Stimulated activated memory B cell treated with anti-CD40 and anti-IgM and Interleukin-4, amounts not matched to agents 10 μg/mL and 1 μg/mL and 100 μg/mL, for 72 hours (primary cell): ENCODE measurements at places on chromosomes 4 and X.

GRCh38 chr4:47830265-47831025, 7.4 kb downstream of the CORIN start:
- no peak for ATAC-seq

DNA sequence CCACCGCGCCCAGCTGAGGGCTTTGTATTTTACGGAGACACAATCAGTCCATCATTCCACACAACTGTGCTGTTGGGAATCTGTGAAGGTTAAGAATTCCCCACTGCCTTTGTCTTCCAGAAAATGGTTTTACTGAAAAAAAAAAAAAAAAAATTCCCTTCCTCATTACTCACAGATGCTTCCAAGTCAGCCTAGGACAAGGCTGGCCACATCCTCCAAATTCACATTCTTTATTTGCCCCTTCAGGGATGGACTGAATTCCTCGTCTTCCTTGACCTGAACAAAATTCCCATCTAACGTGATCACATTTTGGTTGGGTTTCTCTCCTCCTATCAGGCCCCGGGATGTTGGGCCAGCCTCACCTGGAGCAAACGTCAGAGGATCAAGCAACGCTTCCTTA, 130.3 kb downstream of the DHRSX start:
- no peak for ATAC-seq

- no peak for ATAC-seq
Observed at GRCh38 chrX:15977644-15978043, 123.0 kb upstream of the AP1S2 start.

DNA sequence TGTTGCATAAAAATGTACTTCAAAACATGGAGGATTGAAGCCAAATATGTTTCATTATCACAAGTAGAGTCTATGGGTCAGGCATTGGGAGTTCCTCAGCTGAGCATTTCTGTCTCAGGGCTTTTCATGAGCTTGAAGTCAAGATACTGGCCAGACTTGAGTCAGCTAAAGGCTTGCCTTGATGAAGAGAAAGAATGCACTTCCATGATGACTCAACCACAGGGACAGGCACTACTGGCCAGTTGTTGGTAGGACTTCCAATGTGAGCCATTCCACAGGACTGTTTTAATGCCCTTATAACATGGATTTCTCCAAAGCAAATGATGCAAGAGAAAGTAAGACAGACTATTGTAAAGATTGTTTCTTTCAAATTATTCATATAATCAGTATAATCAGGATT, 895.6 kb downstream of the RAB28 start:
- ATAC-seq = no peak

DNA sequence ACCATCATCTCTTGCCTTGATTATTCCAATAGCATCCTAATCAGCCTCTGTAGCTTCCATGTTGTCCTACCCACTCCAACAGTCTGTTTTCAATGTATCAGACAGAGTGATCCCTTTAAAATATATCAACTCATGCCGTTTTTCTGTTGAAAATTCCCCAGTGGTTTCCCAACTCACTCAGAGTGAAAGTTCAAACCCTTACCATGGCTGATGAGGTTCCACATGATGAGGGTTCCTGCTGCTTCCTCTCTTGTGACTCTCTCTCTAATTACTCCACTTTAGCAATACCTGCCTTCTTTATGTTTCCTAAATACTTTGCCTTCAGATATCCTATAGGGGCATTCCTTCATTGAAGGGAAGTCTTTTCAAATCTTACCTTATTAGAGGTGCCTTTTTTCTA, 334.7 kb downstream of the PPP1R2C start:
- ATAC-seq = no peak

- ATAC-seq = no peak
Observed at GRCh38 chr4:113049421-113050370, at the start of gene ANK2. TSS of gene ANK2 (plus strand) at chr4:113049653. CDS start at chr4:113049729, 76 bp downstream.

- ATAC-seq = no peak
Observed at GRCh38 chr4:89136525-89136924, 25.2 kb downstream of the TIGD2 start.

DNA sequence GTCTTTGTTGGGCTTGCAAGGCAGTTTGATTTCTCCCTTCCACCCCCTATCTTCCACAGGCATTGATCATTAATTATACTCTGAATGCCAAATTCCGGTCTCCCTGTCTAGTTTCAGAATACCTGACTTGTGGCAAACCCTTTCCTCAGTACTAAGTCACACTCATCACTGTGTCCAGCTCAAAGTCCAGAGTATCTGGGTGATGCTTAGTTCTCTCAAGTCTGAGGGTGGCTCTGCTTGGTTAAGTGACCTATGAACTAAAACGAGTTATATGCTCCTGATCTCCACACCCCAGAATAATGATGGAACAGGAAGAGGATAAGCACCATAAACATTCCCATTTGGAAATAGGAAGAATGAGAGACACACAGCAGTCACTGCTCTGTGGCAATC, 6.5 kb downstream of the SMIM9 start:
- no peak for ATAC-seq

DNA sequence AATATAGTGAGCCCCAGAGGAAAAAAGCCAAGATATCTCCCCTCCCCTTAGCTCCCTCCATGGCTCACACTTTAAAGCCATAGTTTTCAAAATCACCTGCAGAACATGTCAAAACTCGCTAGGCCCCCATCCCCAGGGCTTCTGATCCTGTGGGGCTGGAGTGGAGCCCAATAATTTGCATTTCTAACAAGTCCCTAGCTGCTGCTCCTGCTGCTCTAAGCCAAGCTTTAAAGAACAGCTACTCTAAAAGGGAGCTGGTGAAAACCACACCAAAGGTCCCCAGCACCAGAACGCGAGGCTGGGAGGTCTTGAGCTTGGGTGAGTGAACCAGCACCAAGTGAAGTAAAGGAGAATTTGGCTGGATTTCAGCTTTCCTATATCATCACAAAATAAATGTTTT, 237.1 kb downstream of the ZNF674 start:
- no peak for ATAC-seq

- ATAC-seq = no peak
Observed at GRCh38 chr4:26590639-26591038, 6.8 kb downstream of the TBC1D19 start.

GRCh38 chrX:153499876-153500275, 5.1 kb downstream of the BGN start:
- no peak for ATAC-seq

GRCh38 chr4:101287324-101287723, 60.0 kb downstream of the PPP3CA start:
- no peak for ATAC-seq

- ATAC-seq = no peak
Observed at GRCh38 chr4:181677201-181677600, 566.0 kb upstream of the TENM3 start.

- no peak for ATAC-seq
Observed at GRCh38 chr4:34170946-34171345, 2073.4 kb downstream of the ARAP2 start.

- ATAC-seq = no peak
Observed at GRCh38 chr4:178142724-178143123, 700.5 kb upstream of the AGA start.

DNA sequence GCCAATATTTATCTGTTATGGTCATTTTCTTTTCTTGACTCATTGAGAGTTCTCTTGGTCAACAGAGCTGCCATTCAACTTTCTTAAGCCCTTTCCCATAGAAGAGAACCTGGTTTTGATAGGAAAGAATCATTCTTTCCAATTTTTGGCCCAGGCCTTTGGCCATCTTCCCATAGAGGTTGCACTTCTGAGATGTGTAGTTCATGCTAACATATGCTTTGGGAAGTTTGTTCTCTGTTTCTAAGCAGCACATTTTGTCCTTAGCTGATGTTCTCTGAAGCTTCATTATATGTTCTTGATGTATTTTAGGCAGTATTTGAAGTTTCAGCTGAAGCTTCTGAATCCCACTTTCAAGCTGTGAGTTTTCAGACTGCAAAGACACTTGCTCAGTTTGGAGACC, 161.1 kb downstream of the VEGFC start:
- no peak for ATAC-seq

- ATAC-seq = no peak
Observed at GRCh38 chr4:87838890-87839591, 6.3 kb downstream of the MEPE start.

GRCh38 chr4:74375824-74376426, 11.0 kb downstream of the EREG start:
- ATAC-seq = no peak

GRCh38 chr4:146981651-146982050, 36.0 kb upstream of the TTC29 start:
- no peak for ATAC-seq

DNA sequence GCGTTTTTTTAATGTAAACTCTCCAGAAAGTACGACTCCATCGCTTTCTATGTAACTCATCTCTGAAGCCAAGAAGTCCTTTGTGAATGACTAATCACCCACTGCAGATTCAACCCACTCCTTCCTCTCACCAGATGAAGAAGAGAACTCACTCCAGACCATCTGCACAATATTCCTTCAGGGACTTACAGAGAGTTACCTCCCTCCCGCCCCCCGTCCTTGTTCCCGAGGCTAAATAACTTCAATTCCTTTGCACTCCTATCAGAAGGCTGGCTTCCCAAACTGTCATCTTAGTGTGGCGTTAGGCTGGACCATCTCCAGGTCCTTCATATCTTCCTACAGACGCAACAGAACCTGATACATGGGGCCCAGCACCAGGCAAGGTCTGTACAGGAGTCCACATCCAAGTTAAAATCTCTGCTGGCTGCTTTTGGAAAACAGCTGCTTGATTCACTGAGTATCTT, 82.4 kb downstream of the AFAP1 start:
- ATAC-seq = no peak

GRCh38 chr4:119898211-119898610, 168.4 kb downstream of the MAD2L1 start:
- no peak for ATAC-seq

DNA sequence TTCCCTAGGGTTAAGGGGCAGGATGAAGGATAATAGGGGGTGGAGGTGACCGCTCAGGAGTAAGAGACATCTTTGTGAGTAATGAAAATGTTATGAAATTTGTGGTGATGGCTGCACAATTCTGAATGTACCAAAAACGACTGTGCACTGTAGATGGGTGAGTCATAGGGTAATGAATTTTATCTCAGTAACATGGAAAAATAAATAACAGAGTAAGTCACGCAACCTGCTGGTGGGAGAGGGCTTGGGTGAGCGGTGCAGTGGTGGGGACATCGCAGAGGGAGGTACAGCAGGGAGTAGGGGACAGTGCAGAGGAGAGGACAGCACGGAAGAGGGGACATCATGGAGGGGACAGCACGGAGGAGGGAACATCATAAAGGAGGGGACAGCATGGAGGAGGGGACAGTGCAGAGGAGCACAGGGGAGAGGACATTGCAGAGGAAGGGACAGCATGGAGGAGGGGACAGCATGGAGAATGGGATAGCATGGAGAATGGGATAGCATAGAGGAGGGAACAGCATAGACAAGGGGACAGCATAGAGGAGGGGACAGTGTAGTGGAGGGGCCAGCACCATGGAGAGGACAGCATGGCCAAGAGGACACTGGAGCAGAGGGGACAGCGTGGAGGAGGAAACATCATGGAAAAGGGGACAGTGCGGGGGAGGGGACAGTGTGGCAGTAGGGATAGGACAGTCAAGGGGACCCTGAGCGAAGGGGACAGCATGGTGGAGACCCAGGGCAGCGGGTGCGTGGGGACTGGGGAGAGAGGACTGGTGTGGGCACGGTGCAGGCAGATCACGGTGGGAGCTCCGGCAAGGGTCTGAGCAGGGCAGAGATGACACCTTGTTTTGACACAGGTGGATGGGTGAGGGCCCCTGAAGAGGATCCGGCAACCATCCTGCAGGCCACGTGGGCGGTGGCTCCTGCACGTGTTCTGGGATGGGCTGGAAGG, 68.5 kb upstream of the MXD4 start:
- no peak for ATAC-seq

GRCh38 chrX:140822184-140822583, 112.6 kb downstream of the LINC00632 start:
- ATAC-seq = no peak

DNA sequence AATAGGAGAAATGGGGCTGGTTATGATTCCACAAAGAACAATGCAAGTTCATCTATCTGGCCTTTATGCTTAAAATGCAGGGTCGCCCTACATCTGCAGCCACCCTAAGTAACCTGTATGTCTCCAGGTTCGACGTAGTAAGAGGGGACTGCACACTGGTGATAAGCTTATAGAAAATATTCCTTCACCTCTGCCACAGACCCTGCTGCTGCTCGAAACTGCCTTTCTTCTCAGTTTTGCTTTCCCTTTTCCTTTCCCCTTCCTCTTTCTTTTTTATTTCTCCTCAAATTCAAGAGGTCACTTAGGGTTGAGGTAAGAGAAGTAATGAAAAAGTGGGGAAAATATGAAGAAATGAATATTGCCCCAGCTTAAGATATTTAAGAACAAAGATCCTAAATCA, 123.5 kb downstream of the DCHS2 start:
- no peak for ATAC-seq

- no peak for ATAC-seq
Observed at GRCh38 chr4:98222306-98222705, 38.9 kb upstream of the RAP1GDS1 start.

- no peak for ATAC-seq
Observed at GRCh38 chr4:5785806-5786680, 75.0 kb downstream of the EVC start.

GRCh38 chr4:155307731-155308277, 69.0 kb downstream of the MAP9 start:
- no peak for ATAC-seq

GRCh38 chrX:39755143-39756032, 342.4 kb downstream of the BCOR start:
- ATAC-seq = no peak

DNA sequence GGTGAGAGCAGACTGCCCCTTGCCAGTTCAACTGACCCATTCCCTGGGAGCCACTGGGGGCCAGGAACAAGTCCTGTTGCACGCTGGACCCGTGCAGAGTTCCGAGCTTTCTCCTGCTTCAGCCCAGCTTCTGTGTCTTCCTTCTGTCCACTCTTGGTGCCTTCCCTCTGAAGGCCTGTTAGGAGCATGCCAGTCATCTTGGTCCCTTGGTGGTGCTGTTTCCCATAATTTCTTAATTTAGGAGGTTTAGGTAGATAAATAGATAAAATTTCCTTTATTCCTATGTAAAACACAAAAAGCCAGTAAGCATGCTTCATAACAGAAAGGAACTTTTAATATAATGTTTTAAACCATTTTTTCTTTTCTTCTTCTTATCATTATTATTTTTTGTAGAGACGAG, 672.7 kb downstream of the CCSER1 start:
- ATAC-seq = no peak

DNA sequence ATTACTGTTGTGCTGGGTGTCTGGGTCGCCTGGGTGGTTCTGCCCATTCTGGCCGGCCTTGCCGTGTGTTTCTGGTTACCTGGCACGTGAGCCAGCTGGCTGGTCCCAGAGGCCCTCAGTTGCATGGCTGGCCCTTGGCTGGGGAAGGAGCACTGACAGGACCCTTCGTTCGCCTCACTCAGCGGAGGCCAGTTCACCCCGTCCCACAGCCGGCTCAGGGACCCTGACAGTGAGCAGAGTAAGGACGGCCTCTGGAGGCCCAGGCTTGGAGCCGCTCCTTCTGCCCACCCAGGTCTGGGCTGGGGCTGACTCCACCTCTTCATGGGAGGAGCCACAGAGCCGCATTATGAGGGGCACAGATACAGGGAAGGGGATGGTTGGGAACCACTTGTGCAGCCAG, 20.3 kb upstream of the HGFAC start:
- no peak for ATAC-seq

- ATAC-seq = no peak
Observed at GRCh38 chr4:57973819-57974218, 863.6 kb upstream of the IGFBP7 start.
